ENCODE measurements at places on chromosomes 12 and 14. TPM values are rescaled to one million over a fixed set of nuclear protein-coding genes. Genes with fewer than 3 reads are reported as not detected.

GRCh38 chr12:31278424-31278823 is 47.5 kb downstream of the SINHCAF start:
- DNase-seq: no peak

- no peak for DNase-seq
Observed at GRCh38 chr12:57838594-57839302, 7.8 kb downstream of the CTDSP2 start.

ACTN1 gene
- total RNA-seq: 104 TPM

DNA sequence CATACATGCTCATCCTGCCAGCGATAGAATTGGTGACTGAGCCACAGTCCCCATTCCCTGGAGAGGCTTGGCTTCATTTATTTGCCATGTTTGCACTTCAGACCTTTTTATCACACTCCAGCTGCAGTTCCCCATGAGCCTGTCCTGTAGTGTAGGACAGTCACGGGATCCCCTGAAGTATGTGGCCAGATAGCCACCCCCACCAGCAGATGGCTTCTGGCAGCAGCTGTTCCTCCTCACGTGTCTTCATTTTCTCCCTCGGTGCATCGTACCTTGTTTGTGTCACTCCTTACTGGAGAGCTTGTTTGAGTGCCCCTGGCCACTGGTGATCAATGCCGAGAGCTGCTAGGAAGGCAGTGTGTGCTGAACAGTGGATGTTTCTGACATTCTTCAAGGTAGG is 40.2 kb downstream of the UBE3B start:
- DNase-seq: no peak

GRCh38 chr12:49779581-49779980 is 38.2 kb downstream of the TMBIM6 start:
- DNase-seq: no peak

KRT71 gene
- 5.5 TPM for total RNA-seq

DNA sequence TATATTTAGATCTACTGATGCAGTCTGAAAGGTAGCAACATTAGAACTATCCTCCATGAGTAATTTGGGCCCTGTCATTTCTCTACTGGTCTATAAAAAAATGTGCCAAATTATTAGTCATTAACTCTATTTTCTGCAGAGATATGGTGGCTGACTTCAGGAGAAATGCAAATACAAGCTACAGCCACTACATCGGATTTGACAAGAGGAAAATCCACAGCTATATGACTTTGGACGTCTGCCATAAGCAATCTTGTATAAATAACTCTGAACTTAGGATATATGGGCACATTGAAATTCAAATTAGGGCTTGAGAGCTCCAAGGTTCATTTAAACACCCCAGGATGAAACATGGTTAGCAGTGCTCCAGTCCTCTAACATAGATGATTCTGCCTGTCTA is 983.0 kb upstream of the LRFN5 start:
- DNase-seq: no peak

DNA sequence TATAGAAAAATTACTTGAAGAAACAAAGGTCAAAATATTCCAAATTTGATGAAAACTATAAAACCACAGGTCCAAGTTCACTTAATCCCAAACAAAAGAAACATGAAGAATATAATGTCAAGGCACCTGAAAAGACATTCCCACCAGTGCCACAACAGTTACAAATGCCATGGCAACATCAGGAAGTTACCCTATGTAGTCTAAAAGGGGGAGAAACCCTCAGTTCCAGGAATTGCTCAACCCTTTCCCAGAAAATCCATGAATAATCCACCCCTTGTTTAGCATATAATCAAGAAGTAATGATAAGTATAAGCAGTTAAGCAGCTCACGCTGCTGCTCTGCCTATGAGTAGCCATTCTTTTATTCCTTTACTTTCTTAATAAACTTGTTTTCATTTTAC is 3.8 kb upstream of the ACTR10 start:
- DNase-seq: no peak

- no peak for DNase-seq
Observed at GRCh38 chr12:98513379-98514322, 1.7 kb upstream of the TMPO start.
